IPS-NIHi11 (cell line): ENCODE measurements at places on chromosomes 12 and 14.

DNA sequence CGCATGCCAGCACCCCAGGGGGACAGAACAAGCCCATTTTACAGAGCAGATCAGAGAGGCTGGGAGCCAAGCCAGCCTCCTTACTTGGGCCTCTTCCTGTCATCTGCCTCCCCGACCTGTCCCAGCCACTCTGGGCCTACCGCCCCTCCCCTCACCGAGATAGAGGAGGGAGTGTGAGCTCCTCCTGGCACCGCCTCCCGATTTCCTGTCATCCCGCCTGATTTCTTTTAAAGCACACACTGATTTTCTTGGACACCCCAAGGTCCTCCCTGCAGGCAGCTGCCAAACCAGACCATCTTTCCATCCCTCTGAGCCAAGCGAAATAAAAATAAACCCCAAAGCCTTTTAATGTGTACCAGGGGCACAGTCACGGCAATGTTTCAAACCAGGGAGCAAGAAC is 108.4 kb downstream of the RFLNA start:
- DNase-seq = no peak

DNA sequence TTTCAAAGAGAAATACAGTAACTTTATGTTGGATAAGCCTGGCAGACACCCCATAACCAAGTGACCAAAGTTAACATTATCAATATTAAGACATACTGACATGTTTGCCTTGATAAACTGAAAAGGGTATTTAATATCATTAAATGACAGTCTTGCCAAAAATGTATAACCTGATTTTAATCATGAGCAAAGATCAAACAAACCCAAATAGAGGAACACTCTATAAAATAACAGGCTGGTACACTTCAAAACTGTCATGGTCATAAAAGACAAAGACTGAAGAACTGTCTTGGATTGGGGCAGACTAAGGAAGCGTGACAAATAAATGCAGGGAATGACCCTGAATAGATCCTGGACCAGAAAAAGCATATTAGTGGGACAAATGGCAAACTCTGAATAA is 64.0 kb downstream of the AKAP6 start:
- no peak for DNase-seq

GRCh38 chr12:14970473-14970872 is 2.4 kb upstream of the PDE6H start:
- no peak for DNase-seq

GRCh38 chr14:101040538-101041442 is 137.3 kb upstream of the RTL1 start:
- no peak for DNase-seq

- DNase-seq = no peak
Measured at GRCh38 chr12:91332302-91332701, 149.7 kb upstream of the DCN start.

DNA sequence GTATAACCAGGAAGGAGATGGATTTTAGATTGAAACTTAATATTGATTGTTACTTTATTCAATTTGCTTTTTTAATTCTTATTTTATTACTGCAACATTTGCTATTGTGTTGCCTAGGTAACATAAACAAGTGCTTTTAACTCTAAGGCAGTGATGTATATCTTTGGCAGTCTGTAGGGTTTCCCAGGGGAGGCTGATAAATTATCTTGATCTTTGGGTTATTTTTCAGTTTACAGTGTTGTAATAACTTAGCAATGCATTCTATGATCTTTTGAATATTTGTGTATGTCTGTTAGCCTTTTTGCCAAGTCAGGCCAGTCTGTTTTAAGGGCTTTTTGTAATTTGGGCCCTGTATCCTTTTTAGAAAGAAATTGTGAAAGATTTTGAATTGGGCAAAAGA is 7.8 kb upstream of the DTD2 start:
- no peak for DNase-seq

GRCh38 chr14:92154283-92154942 is 32.6 kb downstream of the CPSF2 start:
- no peak for DNase-seq

GRCh38 chr14:21631084-21631483 is 3.7 kb downstream of the OR10G2 start:
- no peak for DNase-seq

DNA sequence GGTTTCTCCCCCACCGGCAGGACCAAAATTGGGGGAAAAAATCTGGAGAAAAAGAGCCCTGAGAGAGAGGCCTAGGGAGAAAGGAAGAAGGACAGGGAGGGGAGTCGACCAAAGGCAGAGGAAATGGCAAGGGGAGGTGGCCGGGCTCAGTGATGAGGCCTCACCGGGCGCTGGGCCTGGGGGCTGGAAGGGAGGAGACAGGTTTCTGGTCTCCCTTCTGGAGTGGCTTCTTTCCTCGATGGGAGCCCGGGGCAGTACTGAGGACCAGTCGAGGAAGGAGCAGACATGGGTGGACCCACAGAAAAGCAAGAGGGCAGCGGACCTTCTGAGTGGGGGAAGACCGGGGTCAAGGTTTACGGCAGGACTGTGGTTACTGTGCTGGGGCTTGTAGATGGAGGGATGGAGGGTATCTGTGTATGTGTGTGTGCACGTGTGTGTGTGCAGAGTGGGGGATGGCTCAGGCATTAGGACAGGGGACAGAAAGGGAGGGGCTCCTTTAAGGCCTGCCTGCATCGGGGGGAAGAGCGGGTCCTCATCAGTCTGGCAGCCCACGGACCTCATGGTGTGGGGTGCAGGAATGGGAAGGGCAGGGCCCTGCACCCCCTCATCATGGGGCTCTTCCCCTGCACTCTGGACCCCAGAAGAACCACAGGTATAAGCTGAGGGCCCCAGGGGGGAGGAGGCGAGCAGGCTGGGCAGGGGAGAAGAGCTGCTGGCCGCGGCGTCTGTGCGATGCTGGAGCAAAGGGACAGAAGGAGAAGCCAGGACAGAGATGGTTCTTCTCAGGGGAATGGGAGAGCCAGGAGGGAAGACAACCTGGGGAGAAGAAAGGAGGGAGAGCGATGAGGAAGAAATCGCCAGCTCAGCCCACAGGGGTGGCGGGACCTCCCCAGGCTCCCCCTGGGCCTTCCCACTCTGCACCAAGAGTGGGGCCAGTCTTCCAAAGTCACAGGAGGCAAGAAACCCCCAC is 15.1 kb upstream of the RPLP0 start:
- DNase-seq = no peak

GRCh38 chr14:102150744-102151143 is 11.0 kb downstream of the WDR20 start:
- no peak for DNase-seq

DNA sequence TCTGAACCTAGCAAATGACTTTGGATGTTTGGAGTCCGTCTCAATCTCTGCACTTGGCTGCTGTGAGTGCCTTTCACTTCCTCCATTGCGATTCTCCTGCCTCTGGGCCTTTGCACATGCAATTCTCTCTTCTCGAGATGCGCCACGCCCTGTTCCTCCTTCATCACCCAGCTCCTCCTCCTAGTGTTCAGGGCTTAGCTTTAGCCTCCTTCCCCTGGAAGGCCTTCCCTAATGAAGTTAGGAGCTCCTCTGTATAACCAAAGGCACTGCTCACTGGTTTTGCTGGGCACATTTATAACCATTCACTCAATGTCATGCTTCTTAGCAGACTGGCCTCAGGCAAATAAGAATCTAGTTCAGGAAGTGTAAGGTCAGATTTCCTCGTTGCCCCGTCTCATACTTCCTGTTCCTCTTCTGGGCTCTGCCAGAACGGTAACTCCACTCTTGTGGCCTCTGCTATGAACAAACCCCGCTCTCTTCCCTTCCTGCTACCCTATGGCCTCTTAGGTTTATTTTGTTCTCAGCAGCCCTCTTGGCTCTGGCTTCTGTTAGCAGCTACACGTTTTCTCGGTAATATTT is 171.4 kb downstream of the CRADD start:
- no peak for DNase-seq

- DNase-seq = no peak
Measured at GRCh38 chr14:91369628-91370445, 47.8 kb downstream of the CCDC88C start.

- peak; percentile 52 for DNase-seq
Measured at GRCh38 chr14:87992346-87992717, 650 bp downstream of the GALC start.

- no peak for DNase-seq
Measured at GRCh38 chr12:15769586-15769985, 19.6 kb downstream of the EPS8 start.

DNA sequence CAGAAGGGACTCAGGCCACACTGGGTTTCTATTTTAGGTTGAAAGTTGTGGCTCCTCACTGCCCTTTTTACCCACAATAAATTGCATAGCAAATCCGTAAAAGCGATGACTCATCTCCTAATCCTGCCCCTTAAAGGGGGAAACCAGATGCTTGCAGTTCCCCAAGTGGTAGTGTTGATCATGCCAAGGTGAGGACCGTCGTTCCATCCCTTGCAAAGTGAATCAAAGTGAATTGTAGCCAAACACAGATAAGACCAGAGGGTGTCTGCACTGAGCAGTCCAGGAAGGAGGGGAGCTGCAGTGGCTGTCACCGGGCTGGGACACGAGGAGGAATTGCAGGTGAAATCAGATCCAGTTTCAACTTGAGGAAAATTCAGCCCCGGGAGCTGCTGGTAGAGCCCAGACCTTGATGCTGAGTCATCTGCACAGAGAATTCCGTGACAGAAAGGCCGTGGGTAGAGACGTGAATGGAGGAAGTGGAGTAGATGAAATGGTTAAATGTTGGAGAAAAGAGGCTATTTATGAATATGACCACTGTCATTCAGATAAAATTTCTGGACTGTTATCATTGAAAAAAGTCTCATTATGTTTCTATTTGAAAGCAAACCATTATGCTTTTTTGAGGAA is 44.2 kb upstream of the MMP17 start:
- peak; percentile 61 for DNase-seq

GRCh38 chr12:60205500-60205899 is 609.7 kb downstream of the SLC16A7 start:
- peak; percentile 34 for DNase-seq

DNA sequence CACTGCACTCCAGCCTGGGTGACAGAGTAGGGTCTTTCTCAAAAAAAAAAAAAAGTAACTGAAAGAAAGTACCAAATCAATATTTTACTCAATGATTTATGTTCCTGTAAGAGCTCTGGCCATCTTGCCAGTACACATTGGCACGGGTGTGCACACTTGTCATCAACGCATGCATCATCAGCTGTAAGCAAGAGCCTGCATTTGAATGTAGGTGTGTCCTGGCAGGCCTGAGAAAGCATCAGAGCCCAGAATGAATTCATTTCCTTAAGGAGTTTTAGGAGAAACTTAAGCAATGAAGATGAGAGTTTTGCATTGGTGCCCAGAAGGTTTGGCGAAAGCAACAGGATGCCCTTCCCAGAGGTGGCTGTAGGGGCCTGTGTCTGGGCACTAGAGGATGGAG is 88.5 kb upstream of the FZD10 start:
- no peak for DNase-seq

DNA sequence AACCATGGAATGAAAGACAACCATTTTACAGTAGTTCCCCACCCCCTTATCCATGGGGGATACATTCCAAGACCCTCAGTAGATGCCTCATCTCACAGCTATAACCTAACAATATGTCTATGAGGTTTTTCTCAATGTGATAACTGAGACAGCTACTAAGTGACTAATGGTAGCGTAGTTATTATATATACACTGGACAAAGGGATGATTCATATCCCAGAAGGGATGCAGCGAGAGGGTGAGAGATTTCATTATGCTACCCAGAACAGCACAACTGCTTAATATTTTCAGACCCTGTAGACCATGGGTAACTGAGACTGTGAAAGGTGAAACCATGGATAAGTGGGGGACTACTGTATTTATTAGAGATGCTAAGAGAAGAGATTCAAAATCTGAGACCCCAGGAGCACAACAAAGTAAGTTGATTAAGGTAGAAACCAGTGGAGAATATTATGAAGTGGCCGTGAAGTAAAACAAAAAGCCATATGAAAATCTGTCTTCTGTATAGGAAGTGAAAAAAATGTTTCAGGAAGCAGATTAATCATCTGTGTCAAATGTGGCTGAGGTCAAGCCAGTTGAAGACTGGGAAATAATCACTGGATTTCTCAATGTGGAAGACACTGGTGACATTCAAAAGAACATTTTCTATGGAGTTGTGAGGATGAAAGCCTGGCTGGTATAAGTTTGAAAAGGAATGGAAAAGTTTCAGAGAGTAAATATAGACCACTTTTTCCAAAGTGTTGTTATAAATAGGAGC is 77.2 kb downstream of the RPL10L start:
- DNase-seq = no peak

- no peak for DNase-seq
Measured at GRCh38 chr12:57751432-57751787, 700 bp downstream of the CDK4 start.

DNA sequence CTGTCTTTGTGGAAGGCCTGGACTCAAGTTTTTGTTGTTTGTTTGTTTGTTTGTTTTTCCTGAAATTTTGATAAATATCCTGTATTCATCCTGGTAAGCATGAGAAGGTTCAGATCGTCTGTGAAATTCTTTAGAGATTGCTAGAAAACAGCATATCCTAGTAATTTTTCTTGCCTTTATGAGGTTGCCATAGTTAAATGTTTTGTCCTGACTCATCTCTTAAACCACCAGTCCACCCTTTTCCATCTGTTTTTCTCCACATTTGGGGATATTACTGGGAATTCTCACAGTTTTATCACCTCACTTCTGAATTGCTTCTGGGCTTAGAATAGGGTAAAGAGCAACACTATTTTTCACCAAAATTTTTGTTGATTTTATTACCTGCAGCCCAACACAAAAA is 248.3 kb downstream of the FBXL14 start:
- DNase-seq = no peak

DNA sequence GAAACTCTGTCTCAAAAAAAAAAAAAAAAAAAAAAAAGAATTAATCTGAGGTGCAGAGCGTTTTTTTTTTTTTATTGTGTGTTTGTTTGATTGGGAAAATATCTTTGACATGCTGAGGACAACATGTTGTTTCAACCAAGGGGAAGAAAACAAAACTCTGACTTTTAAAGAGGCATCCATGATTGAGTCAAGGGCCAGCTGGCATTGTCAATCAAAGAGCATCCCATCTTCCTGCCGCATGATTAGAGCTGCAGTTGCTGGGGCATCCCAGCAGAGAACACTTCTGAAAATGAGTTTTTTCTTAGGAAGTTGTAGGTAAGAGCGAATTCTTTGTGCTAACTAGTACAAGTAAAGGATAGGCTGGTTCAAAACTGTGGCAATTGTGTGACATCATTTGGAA is 200.9 kb upstream of the DAAM1 start:
- DNase-seq = no peak

DNA sequence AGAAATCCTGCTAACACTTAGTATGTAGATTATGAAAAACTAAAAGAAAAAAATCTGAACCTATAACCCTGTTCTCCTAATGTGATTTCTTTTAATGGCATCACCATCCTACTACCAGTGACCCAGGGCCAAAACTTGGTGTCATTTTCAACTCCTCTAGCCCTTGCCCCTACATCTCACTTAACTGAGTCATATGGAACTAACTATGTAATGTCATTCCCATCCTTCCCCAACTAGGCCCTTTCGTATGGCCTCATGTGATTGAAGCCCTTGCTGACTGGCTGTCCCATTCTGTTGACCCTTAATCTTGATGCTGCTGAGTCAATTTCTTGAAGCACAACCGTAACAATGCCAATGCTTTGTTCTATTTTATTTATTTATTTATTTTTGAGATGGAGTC is 7.6 kb downstream of the DMAC2L start:
- no peak for DNase-seq

- peak; percentile 36 for DNase-seq
Measured at GRCh38 chr12:78584695-78585094, 279.9 kb upstream of the SYT1 start.

- no peak for DNase-seq
Measured at GRCh38 chr12:41521872-41522379, 333.8 kb downstream of the PDZRN4 start.
